Smooth muscle cell of the umbilical artery (primary cell): ENCODE measurements at places on chromosomes 3 and 15. TPM values are rescaled to one million over a fixed set of nuclear protein-coding genes. Genes with fewer than 3 reads are reported as not detected.

Gene ISG20
- total RNA-seq, result 0.59 and 1.2 TPM in 2 replicates

Gene TMEM108
- under 0.01 and 0.23 TPM in 2 replicates for total RNA-seq

Gene CLDN1
- total RNA-seq, result 4.3 and 10.4 TPM in 2 replicates

Gene SAMMSON
- total RNA-seq, result under 0.01 TPM in 1 of 2 replicates, not detected in the other

Gene SUSD5
- total RNA-seq, result 1.5 and 3.9 TPM in 2 replicates

Gene WNT7A
- not detected in 2 replicates for total RNA-seq
